ENCODE measurements at places on chromosomes 1 and 21.

DNA sequence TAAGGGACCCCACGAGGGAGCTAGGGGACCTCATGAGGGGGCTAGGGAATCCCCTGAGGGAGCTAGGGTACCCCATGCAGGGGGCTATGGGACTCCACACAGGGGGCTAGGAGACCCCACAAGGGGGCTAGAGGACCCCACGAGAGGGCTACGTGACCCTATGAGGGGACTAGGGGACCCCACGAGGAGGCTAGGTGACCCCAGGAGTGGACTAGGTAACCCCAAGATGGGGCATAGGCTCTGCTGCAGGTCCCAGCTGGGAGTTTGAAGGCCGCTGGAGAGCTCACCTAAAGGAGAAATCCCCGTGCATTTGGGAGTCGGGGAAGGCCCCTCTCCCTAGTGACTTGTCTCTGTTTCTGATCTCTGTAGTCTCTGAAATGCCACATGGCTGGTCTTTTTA, 50.0 kb upstream of the DMRTB1 start:
- DNase-seq = no peak

GRCh38 chr1:111709986-111710385, 29.2 kb downstream of the INKA2 start:
- no peak for DNase-seq

- DNase-seq = no peak
Measured at GRCh38 chr1:226728448-226728847, 10.6 kb downstream of the ITPKB start.

DNA sequence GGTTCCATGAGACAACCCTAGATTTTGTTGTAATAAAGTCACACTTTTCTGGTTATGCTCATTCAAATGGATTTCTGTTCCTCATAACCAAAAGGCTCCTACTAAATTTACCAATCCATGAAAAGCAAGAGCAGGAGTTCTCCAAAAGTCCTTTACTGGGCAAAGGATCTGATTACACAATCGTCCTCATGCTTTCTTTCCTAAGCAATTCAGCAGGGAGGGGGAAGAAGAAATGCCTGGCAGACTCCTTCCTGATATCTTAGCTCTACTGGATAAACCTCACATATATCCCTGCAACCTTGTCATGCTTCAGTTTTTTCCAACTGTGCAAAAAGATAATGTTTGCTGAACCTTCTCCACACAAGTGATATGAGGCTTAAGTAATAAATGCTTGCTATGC, 67.6 kb upstream of the GUCA2B start:
- no peak for DNase-seq

GRCh38 chr1:87928623-87929022, 599.9 kb downstream of the LMO4 start:
- DNase-seq = no peak

DNA sequence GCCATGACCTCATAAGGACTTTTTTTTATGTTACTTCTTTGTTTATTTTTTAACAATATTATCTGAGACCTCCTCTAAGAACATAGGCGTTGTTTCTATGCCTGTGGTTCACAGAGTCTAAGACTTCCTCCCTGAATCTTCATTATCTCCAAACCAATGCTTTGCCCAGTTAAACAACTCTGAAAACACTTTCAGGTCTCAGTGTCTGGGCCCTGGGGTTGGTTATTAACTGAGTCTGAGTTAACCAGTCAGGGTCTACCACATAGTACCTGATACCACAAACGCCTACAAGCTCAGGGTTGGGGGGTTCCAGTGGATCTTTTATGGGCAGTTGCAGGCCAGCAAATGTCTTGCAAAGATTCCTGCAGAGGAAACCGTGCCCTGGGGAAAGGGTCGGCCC, 138.2 kb downstream of the AJAP1 start:
- DNase-seq = no peak

- DNase-seq = no peak
Measured at GRCh38 chr1:84936116-84936810, 43.3 kb upstream of the LPAR3 start.

DNA sequence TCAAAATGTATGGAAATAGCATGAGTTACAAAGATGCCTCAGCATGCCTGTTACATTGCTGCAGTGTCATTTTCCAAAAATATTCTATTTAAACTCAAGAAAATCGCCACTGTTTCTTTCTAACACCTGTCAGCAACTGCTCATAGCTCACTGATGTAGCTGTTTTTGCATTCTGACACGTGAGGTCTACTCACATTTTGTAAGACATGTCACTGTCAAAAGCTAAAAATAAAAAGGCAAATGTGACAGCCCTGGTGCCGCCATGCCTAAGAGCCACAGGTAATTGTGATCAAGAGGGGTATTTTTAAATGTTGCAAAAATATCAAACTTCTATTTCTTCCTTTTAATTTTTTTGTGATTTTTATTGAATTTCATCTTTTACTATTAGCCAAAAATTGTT, 556.2 kb upstream of the TMPRSS15 start:
- no peak for DNase-seq

DNA sequence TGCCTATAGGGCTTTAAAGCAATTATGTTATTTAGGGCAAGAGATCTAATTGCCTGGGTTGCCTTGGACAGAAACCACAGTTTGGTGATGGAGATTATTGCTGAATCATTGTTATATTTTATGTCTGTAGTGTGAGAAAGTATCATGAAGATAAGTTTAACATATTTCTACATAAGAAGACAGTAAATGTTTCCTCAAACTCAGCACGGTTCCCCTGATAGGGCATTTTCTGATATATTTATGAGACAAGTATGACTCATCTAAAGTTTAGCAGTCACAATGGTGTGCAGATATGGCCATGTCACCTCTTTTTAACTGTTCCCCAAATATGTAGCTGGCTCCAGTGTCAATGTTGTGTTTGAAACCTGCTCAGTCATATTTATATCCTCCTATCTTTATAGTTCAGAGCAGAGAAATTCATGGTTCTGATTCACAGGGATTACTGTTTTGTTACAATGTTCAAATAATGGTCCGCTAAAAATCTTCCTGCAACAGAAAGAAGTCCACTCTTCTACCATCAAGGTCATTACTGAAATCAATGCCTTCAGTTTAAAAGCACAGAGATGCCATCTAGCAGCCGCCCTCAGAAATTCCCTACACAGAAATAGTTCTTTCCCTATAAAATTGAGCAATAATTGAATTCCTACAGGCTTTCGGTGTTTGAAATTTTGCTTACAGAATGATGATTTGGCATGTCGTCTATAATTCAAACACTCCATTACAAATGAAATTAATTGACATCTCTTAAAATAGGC, 3.7 kb downstream of the OLFM3 start:
- no peak for DNase-seq

DNA sequence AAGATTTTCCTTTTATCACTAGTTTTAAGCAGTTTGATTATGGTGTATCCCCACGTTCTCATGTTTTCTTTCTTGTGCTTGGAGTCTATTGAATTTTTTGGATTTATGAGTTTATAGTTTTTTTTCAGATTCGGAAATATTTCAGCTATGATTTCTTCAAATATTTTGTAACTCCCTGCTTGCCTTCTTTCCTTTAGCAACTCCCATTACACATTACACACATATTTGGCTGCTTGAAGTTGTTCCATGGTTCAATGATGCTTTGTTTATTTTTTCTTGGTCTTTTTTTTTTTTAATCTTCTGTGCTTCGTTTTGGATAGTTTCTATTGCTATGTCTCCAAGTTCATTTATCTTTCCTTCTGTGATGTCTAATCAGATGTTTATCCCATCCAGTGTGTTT, 48.5 kb upstream of the WARS2 start:
- DNase-seq = no peak

- DNase-seq = no peak
Measured at GRCh38 chr1:99965646-99966375, 4.0 kb upstream of the SLC35A3 start.

GRCh38 chr1:162757476-162757875, 33.0 kb upstream of the HSD17B7 start:
- no peak for DNase-seq

DNA sequence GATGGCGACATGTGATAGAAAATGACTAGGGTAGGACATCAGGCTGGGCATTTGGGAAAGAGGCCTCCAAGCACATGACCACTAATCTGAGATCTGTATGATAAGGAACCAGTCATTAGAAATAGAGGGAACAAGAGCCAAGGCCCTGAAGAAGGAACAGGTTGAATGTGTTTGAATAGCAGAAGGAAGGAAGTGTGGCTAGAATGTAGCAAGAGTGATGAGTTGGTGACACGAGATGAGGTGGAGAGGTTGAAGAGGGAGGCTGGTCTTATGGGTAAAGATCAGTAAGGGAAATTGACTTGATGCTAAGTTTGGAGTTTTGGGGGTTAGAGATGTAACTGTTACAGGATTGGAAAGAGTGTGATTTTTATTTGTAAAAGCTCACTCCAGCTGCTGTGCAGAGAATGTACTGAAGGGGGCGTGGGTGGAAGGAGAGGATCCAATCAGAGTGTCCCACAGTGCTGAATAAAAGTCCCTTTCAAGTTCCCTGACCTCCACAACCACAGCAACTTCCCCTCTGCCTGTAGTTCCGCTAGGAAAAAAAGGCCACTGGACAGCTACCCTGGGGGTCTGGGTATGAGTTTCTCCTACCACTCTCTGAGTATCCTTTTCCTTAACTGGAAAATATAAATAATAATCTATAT, 295.0 kb downstream of the OMA1 start:
- no peak for DNase-seq

DNA sequence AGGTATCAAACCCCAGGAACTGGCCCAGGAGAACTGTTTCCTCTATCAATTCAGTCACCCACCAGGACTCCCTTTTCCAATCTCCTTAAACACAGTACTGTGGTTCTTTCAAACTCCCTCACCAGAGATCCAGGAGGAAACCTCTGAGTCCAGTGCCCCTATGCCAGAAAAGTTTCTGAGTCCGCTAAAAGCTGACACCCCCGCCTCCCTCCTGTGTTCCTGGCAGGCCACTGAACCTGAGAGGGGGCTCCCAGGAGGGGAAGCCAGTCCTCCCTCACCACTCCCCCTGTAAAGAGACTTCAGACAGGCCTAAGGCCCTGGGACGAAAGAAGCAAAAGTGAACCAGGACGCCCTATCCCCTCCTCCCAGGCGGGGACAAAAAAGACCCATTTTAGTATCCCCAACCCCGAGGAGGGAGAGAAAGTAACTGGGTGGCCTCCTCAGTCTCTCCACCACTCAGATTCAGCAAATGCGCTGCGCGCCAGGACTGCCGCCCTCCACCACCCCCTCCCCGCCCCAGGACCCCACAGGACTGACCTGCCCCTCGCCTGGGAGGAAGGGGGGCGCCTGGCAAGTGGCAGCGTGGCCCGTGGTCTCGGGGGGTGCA, 624 bp downstream of the SLC41A1 start:
- no peak for DNase-seq

- DNase-seq = no peak
Measured at GRCh38 chr1:114588196-114588689, 6.8 kb upstream of the BCAS2 start.

GRCh38 chr1:30933874-30934252, 25.3 kb upstream of the SDC3 start:
- DNase-seq = no peak

GRCh38 chr1:184002071-184002470, 35.5 kb downstream of the COLGALT2 start:
- no peak for DNase-seq

DNA sequence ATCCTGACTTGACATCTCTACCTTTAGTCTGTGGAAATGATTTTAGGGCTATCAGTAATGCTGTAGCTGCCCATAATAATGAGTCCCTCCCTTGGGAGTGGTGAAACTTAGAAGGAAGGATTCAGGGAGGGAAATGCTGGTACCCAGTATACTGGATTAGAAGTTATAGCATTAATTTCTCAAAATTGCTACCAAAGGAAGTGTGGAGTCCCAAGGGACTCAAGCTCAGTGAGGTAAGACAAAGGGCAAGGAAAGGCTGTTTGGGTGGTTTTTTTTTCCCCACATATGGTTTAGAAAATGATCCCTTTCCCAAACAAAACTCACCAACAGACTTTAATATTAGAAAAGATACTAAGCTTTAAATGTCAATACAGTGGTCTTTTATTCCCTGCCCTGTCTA, 99.9 kb downstream of the CD247 start:
- DNase-seq = no peak

- DNase-seq = no peak
Measured at GRCh38 chr1:13674377-13674776, 25.6 kb upstream of the PRDM2 start.

- no peak for DNase-seq
Measured at GRCh38 chr1:62250126-62250726, 55.6 kb downstream of the L1TD1 start.

GRCh38 chr1:84849357-84849975, 43.5 kb downstream of the LPAR3 start:
- DNase-seq = no peak

DNA sequence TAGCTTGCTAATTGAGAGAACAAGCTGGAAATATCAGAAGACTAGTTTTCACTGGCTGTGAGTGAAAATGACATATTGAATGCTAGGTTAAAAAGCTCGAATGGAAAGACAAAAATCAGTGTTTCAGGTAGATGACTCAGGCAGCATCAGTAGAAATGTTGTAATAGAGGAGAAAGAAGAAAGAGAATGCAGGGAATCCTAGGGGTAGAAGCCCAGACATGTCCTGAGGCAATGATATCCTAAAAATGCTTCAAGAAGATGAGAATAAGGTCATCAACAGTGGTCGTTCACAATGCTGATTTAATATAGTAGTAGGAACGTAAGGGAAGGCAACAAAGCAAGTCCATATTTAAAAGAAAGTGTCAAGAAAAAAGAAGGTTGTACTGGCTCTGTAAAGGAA, 96.7 kb upstream of the HP1BP3 start:
- no peak for DNase-seq

DNA sequence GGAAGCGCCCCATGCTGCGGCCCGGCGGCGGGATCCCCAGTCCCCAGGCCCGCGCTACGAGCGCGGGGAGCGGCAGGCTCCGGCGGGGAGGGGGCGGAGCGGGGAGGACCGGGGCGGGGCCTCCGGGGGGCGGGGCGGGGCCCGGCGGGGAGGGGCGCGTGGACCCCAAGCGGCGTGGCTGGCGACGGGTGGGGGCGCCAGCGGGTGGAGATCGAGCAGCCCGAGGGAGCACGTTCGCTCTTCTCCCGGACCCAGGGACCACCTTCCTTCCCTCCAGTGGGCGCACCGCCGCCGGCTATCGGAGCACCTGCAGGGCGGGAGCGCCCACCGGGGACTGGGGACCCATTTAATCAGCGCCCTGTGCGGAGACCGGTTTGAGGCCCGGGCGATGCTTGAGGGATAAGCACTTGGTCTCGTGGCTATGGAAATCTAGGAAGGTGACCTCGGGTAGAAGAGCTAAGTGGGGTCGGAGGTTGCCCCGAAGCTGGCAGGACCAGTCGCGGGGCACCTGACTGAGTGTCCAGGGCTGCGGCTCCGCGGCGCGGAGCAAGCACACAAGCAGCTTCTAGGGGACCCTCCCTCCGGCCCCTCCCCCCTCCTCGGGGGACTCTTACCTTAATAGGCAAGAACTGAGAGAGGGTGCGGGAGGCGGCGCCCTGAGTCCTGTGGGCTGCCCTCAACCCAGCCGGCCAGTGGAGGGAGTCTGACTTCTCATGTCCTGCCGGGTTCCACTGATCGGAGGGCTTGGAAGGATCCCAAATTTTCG, at the start of gene TSPAN2:
Gene TSPAN2 (minus strand): TSS at position 84 of the 766 bp plus-strand sequence. CDS start 71 bp downstream, at position 13.
- DNase-seq = peak; percentile 45

DNA sequence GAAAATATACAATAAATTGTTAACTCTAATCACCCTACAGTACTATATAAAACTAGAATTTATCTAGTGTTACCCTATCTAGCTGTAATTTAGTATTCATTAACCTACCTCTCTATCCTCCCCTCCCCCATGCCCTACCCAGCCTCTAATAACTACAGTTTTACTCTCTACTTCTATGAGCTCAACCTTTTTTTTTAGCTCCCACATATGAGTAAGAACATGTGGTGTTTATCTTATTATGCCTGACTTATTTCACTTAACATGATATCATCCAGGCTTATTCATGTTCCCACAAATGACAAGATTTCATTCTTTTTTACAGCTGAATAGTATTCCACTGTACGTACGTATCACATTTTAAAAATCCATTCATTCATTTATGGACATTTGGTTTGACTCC, 46.0 kb upstream of the WARS2 start:
- no peak for DNase-seq
